ENCODE measurements at places on chromosomes 1 and 21.
A peak's percentile ranks its signal among the peaks of the same experiment; 100 is the strongest.

- no peak for DNase-seq
Measured at GRCh38 chr21:34342476-34342875, 21.3 kb upstream of the KCNE2 start.

DNA sequence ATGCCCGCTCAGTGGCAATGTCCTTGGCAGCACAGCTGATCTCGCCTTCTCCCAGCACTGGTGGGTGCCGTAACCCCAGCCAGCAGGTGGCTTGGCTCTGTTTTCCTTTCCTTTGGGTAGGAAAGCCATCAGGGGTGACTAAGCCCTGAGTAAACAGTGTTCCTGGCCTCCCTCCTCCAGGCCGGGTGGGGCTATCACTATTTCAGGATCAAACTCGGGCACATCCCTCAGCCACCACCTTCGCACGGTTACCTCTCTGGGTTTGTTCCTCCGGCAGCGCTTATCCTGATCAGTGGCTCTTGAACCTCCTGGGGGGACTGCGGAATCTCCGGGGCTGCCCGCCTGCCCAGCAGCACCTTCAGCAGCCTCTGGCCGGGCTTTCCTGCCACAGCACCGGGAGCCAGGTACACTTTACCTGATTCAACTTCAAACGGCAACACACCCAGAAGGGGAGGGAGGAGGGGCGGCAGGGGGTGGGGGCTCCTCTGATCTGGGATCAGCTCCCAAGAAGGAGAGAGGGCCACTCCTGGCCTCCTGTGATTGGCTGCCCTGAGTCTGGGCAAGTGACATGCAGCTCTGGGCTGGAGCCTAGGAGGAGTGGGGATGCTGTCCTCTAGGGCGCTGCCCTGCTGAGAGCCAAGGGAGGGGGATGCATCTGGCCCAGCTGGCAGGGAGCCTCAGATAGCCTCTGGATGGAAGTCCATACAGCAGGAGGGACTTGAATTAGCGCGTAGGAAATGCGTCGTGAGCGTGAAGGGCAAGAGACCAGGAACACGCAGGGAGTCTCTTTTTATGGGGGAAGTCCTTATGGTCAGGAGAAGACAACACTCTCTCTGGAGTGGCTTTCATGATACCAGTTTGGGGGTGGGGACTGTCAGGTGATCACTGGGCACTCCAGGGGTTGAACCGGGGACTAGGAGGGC is at the start of gene ASCL5:
TSS of gene ASCL5 (minus strand) at position 353 of the 923 bp plus-strand sequence. CDS start 11,812 bp downstream, outside the sequence.
- no peak for DNase-seq

DNA sequence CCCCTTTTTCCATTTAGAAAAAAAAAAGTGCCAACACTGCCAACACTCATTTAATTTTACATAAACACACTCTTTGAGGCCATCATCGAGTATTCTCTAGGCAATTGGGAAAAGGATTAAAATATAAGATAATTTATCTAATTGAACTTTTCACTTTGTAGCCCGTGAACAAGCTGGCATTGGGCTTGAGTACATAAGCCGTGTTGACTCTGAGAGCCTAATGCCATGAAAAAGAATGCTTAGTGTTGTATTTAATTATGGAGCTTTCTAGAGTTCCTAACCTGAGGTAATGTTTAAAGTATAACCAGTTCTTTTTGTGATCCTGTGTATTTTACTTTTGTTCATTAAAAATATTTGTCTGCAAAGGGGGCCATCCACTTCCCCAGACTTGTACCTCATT is 193.8 kb downstream of the LYPLAL1 start:
- no peak for DNase-seq

DNA sequence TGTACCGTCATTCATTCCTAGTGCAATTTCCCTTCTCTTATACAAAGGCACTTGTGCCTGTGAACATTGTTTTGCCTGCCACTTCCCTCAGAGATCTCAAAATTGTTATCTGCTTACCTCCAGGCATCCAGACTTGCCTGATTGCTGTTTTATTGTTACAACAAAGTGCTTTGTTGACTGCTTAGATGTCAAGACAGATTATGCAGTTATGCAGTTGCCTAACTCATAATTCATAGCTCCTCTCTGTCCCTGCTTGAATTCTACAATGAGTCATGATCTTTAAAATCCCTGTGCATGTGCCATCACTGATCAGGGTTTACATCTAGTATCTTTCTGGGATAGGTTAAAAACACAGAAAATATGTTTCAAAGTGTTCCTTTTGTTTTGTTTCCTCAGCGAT is 24.5 kb downstream of the CXADR start:
- DNase-seq: no peak

DNA sequence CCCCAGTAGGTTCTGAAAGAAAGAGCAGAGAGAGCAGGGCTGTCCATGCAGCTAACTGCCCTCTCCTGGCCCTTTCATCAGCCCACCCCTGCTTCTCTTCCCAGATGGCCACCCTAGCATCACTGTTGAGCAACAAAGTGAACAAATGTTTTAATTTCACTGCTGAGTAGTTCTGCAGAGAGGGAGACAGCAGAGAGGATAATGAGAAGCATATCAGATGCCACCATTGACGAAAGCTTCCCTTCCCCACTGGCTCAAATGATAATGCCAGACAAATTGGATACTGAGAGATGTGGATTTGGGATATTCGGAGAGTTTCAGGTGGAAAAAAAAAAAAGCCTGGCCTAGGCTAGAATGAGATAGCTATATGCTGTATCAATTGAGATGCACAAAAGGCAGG is 46.8 kb downstream of the ZBTB40 start:
- DNase-seq: no peak

DNA sequence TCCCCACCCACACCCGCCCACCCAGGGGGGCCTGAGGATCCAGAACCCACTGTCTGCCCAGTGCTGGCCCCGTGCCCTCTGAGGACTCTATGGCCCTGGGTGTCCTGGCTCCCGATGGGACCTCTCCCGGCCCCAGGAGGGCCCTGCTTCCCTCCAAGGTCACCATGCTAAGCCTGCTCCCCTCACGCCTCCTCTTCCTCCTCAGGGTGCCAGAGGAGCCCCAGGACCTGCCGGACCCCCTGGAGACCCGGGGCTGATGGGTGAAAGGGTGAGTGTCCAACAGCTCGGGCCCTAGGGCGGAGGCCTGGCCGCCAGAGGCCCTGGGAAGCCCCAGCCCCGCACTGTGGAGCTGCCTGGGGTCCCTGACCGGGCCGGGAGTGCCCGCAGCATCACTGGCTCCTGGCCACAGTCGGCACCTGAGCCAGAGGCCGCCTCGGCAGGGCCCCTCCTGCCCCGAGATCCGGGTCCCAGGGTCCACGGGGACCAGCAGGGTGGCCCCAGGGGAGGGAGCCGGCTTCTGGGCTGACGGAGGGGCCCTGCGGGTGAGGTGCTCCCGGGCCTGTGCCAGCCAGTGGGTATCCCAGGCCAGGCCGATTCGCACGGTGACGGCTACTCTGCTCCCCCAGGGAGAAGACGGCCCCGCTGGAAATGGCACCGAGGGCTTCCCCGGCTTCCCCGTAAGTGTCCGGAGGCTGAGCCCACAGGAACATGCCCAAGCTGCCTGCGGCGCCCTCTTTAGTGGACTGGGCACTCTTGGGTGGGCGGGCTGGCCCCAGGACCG is 16.1 kb downstream of the COL6A1 start:
- no peak for DNase-seq

- DNase-seq: no peak
Measured at GRCh38 chr1:116733476-116734365, 20.5 kb upstream of the CD2 start.

- DNase-seq: no peak
Measured at GRCh38 chr1:40722622-40723021, 31.1 kb downstream of the NFYC start.

DNA sequence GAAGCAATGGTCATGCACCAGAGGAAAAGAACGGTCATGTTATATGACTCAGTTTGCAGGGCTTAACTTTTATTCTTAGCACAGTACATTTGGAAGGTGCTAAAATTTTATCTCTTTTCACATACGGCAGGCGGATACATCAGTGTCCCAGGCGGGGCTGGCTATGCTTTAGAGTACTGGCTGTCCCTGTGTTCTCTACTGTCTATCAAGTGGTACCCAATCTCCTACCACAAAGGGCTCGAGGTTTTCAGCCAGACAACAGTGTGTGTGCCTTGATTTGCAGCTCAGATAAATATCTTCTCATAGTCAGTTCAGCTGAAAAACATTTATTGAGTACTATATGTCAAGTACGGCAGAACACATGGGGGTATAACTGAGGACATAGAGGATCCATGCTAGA is 65.3 kb downstream of the URB2 start:
- no peak for DNase-seq

- no peak for DNase-seq
Measured at GRCh38 chr1:49597436-49597835, 426.3 kb downstream of the AGBL4 start.

GRCh38 chr1:184485751-184486723 is 99.2 kb downstream of the C1orf21 start:
- DNase-seq: no peak

GRCh38 chr1:218408135-218408534 is 63.0 kb downstream of the TGFB2 start:
- no peak for DNase-seq

GRCh38 chr1:230303822-230304221 is 122.3 kb downstream of the PGBD5 start:
- no peak for DNase-seq

GRCh38 chr21:28675331-28676041 is 317.2 kb downstream of the LTN1 start:
- DNase-seq: no peak

DNA sequence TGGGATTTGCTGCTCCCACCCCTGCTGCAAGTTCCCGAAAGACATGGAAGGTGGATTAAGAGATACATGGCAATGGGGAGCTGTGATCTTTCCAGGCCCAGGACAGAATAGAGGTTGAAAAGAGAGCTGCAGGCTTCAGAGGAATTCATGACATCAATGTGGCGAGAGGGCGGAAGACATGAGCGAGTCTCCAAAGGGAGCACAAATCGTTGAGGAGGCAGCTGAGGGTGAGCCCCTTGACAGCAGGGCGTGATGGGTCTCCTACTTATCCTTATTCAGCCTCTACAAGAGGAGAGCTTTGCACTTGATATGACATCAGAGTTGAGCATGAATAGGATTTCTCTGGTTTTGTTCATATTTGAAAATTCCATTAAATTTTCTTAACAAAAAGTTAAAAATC is 45.5 kb upstream of the TACSTD2 start:
- DNase-seq: no peak

DNA sequence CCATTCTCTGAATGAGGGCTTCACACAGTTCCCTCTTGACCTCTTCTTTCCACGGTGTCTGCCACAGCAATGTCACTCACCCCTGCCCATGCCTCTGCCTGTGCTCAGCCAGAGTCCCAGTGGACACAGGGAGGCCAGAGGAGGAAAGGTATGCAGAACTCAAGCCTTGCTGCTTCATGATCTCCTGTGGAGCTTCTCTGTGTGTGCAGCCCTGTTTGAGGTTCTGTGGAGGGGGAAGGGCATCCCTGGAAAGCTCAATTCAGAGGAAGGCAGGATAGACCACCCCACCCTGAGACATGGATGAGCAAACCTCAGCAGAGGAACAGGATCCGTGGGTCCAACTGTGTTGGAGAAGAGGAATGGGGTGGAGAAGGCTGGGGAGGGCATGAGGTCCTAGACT is 2.0 kb downstream of the HCN3 start:
- no peak for DNase-seq

- peak; percentile 79 for DNase-seq
Measured at GRCh38 chr1:223726380-223727001, 14.2 kb downstream of the CAPN2 start.

DNA sequence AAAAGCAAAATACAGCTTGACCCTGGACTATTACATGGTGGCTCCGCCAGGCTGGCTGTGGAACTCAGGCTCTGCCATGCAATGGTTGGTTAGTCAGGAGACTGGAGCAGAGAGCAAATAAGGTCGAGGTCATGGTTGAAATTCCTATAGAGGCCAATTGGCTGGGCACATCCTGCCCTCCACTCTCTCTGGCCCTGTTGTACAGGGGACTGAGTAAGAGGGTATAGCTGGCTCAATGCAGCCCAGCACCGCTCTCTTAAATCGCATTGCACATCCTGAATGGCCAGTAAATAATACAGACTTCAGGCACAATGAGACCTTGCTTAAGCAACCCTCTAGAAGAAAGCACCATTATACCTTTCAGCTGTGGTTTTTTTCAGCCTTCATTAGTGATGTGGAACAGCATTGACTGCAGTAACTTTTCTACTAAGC is 59.3 kb upstream of the PPP2R5A start:
- no peak for DNase-seq

GRCh38 chr1:58932859-58933598 is 149.2 kb upstream of the JUN start:
- no peak for DNase-seq

DNA sequence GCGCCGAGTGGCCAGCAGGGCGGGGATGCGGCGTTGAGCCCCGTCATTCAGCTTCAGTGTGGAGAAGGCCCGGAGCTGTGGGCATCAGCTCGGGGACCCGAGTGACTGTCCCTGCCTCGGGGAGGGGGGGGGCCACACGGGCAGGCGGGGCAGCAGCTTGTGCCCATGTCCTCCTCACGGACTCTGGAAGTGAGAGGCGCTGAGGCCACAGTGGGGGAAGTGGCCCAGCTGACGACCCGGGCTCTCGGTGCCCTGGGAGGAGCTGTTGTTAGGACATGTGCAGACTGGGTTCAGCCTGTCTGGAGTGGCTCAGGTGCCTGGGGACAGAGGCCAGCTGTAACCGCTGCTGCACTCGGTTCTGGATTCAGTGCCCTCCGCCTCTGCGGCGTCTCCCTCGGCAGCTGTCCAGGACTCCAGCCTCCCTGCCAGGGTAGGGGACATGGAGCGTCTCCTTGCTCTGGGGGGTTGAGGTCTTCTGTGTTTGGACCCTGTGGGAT is 71.1 kb downstream of the SKI start:
- DNase-seq: no peak

GRCh38 chr1:180157108-180157507 is 2.4 kb downstream of the QSOX1 start:
- DNase-seq: no peak

DNA sequence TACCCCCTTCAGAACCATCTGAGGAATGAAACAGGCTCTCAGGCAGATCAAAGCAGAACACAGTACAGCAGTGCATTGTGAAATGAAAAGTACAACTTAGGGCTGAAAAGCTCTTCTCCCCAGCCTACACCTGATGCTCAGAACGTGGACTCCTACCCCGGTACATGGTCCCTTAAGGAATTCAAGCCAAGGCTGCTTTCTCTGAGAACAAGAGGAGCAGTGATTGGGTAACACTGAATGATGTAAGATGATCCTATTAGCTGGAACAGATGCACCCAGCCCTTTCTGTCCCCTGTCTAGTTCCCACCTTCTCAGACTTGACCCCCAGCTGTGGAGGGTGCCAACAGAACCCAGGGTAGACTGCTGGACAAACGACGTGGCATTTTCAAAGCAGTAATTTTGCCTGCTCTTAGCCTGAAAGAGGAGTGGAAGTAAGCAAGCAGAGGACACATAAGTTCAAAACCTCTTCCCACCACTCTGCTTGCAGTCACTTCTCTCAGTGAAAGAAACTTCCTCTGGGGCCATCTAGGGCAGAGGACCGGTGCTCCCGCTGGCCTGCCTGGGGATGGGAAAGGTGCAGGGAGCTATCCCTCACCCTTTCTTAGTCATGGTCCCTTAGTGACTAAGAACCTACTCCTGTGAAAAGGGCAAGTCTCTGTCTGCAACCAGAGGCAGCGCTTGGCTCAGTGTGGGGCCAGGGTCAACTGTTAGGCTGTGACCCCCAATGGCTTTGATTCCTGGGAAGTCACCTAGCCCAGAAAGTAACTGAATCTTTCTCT is 72.7 kb downstream of the TRABD2B start:
- DNase-seq: no peak

Measured in activated effector memory CD4-positive, alpha-beta T cell treated with Interleukin-2 at 50 U/mL for 16 hours (primary cell).